SJCRH30 (cell line): ENCODE measurements at places on chromosomes 5 and 9. TPM values are rescaled to one million over a fixed set of nuclear protein-coding genes. Genes with fewer than 3 reads are reported as not detected.

GRCh38 chr9:6426117-6426516 lies 13.1 kb downstream of the UHRF2 start:
- DNase-seq: peak; percentile 17

DNA sequence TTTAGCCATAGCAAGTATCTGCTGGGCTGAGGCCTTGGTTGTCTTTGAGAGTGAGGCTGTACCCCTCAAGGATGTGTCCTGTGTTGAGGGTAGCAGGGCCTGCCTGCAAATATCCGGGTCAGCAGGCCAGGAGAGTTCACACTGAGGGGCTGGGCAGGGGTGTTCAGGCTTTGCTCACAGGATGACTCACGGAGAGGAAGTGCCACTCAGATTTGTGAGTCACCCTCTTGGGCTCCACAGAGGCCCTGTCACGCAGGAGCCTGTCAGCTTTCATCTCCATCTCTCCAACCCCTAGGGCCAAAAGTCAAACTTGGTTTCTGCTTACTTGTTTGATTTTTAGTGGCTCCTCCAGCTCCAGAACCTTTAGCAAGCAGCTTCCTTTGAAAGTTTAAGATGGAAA lies 211.5 kb downstream of the SEC61B start:
- peak; percentile 51 for DNase-seq

- no peak for DNase-seq
Measured at GRCh38 chr9:1051210-1051583, 1.0 kb downstream of the DMRT2 start.

The FCN1 gene
- total RNA-seq: not detected in 2 replicates

The C9orf43 gene
- 0.69 and 0.96 TPM in 2 replicates for total RNA-seq

DNA sequence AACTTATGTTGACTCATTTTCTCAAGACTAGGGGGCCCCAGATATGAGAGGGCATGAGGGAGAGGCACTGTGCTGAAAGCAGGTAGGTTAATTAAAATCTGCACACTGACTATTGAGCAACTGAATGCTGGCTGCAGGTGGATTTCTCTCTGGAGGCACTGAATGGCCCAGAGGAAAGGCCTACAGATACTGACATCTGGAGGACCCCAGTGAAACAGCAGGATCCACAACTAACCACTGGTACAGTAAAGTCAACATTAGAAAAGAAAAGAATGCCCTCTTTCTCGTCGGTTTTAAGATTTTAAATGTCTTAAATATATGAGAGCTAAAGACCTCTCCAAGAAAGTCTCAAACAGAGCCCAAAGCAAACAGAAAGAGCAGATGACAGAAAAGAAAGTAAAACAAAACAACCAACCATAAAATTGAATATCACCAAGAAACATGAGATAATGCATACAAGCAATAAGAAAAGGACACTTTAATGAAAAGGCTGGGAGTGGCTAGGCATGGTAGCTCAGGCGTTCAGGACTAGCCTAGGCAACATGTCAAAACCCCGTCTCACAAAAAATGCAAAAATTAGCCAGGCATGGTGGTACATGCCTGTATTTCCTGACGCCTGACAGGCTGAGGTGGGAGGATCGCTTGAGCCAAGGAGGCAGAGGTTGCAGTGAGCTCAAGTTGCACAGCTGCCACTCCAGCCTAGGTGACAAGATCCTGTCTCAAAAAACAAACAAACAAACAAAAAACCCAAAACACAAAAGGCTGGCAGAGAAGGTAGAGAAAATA lies 43.3 kb downstream of the PUM3 start:
- no peak for DNase-seq

DNA sequence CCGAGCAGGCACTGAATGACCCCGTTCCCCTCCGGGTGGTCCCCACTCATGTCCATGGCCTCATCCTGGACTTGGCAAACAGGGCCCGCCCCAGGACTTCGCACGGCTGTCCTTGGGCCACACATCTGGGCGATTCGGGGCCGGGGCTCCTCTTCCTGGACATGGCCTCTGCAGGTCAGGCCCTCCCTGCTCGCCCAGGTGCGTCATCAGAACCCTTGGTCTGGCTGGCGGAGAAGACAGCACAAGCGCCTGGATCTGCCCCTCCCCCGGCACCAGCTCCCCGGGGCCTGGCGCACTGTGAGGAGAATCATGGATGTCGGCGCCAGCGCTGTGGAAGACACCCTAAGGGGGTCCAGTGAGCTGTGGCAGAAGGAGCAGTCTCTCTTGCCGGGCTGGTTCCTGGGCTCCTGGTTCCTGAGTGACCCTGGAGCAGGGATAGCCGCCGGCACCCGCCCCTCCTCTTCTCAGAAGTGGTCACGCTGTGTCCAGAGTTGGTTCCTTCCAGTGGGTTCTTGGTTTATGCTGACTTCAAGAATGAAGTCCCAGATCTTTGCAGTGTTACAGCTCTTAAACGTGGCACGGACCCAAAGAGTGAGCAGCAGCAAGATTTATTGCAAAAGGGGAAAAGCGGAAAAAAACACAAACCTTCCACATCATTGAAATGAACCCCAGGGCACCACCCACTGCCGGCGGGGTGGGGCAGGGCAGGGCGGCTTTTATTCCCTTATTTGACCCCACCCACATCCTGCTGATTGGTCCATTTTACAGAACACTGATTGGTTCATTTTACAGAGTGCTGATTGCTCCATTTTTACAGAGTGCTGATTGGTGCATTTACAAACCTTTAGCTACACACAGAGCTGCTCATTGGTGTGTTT lies 25.9 kb upstream of the SLC12A7 start:
- no peak for DNase-seq

DNA sequence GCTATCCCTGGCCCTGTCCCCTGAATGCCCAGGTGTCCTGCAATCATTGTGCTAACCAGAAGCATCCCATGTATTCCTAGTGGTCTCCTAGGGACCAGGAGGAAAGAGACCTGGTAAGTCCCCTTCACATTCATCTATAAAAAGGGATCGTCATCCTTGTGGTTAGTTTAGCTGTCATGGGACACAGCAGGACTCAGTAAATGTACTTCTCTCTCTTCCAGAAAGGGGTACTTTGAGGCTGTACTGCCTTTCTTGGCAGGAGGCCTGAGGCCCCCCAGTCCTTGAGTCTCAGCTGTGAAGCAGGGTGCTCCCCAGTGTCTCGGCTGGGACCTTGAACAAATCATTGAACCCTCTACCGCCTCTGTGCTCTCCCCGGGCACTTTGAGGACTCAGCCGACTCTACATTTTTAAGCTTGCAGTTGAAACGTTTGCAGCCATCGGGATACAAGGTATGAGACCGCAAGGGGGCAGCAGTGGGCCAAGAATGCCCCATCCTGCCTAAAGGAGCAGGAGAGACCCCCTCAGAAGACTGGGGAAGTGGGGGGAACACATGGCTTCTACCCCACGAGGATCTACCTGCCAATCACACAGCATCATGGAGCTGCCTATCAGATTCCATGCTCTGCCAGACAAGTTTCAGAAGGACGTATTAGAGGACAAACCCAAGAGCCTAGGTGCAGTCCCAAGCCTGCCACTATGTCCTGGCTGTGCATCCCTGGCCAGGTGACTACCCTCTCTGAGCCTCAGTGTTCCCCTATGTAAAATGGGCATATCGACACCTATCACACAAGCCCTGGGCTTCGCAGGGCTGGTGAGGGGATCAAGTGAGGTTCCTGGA lies 2.4 kb upstream of the PHYKPL start:
- peak; percentile 88 for DNase-seq

The ECM2 gene
- not detected in 2 replicates for total RNA-seq

- peak; percentile 94 for DNase-seq
Measured at GRCh38 chr5:107571621-107572536, 98.9 kb downstream of the EFNA5 start.

GRCh38 chr9:70120834-70121510 lies 77.3 kb downstream of the MAMDC2 start:
- DNase-seq: peak; percentile 25

The ERP44 gene
- 30.3 and 31.1 TPM in 2 replicates for total RNA-seq

DNA sequence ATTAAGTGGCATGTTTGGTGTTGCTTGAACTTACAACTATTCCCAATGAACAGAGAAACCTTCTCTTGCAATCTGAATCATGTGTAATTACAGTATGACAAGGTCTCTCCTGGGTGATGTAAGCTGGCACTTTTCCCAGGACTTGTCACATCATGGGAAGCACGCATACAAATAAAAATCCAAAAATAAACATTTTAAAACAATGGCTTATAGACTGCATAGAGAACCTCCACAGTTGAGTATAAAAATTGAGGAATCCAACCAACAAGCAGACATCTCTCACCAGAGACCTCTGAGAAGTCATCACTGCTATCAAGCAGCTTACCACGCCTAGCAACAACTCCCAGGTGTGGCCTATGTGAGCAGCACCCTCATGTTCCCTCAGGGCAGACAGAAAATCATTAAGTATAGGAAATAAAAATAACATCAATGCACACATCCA lies 3.9 kb downstream of the MLLT3 start:
- no peak for DNase-seq

GRCh38 chr9:37259951-37260350 lies 139.6 kb downstream of the ZCCHC7 start:
- DNase-seq: no peak

DNA sequence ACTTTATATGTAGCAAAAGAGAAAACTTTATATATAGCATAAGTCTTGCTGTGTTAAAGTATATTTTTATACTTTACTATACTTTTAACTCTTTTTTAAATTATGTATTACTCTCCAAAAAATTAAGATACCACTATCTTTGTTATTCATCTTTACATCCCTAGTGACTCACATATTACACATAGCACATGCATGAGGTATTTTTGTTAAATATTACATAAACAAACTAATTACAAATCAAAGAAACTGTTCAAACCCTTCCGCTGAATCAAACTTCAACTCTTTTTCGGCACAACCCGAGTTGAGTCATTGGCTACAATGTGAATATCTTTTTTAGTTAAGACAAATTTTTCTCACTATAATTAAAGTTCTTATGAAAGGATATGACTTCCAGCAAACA lies 32.1 kb downstream of the NADK2 start:
- no peak for DNase-seq

The FOXD4 gene
- 1.4 TPM in 2 replicates for total RNA-seq

DNA sequence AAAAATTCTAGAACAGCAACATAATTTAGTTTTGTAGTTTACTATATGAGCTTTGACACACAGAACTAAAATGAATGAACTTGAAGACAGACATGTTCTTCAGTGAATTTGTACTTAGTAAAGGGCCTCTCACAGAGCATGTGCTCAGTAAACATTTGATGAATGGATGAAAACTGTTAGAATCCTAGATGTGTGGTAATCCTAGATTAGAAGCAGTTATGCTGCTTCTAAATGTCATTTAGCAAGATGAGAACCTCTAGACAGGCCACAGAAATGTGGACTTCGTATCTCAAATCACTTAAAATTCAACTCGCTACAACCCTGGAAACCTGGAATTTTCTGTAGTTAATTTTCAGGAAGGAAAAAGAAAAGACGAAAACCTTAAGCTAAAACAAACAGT lies 8.5 kb downstream of the GOLPH3 start:
- DNase-seq: no peak

- no peak for DNase-seq
Measured at GRCh38 chr9:89455356-89455824, 42.5 kb downstream of the SEMA4D start.

- no peak for DNase-seq
Measured at GRCh38 chr9:86792136-86792535, 155.2 kb downstream of the GAS1 start.

The BAAT gene
- total RNA-seq: 0.10 TPM in 2 replicates

- no peak for DNase-seq
Measured at GRCh38 chr9:7117676-7118561, 360.1 kb downstream of the KDM4C start.

The SMAD5 gene
- 63.4 and 79.5 TPM in 2 replicates for total RNA-seq

DNA sequence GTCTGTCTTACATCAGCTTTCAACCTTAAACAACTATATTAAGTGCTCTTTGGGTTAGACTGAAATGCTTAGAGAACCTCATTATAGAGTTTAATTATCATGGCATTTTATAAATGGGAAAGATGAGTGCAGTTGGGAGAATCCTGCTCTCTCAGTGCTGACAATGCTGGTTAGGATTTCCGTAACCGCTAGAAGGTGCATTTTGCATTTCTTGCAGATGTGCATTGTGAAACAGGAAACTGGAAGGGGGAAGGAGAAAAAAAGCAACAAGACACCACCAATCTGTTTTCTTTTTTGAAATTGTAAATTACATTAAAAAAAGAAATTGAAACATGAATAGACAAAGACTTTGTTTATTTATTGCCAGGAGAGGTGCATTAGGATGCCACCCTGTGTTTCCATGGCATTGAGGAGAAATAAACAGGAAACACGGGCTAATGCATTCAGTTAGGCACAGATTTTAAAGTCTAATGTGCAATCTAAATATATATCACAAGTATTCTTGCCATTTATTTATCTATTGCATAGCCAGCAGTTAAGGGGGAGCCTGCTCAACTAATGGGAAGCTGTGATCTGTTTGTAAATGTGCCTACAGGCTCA lies 478.9 kb downstream of the PSAT1 start:
- DNase-seq: no peak

The PGGT1B gene
- total RNA-seq: 20.1 and 22.3 TPM in 2 replicates

GRCh38 chr5:50947906-50948683 lies 281.7 kb downstream of the PARP8 start:
- no peak for DNase-seq

- no peak for DNase-seq
Measured at GRCh38 chr5:113170707-113171106, 194.1 kb downstream of the DCP2 start.

The RNF183 gene
- 0.05 TPM in 1 of 2 replicates, not detected in the other for total RNA-seq

GRCh38 chr9:36941441-36941840 lies 92.6 kb downstream of the PAX5 start:
- DNase-seq: no peak

DNA sequence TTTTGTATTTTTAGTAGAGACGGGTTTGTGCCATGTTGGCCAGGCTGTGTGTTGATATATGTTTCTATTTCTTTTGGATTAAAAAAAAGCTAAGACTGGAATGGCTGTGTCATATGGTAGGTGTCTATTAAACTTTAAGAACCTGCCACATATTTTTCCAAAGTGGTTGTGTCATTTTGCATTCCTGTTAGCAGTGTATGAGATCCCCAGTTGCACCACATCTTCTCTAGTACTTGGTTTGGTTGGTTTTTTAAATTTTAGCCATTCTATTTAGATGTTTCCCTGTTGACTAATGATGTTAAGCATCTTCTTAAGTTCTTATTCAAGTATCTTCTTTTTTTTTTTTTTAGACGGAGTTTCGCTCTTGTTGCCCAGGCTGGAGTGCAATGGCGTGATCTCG lies 36.2 kb upstream of the MEGF9 start:
- DNase-seq: no peak

- no peak for DNase-seq
Measured at GRCh38 chr9:95807326-95807947, 68.1 kb upstream of the ERCC6L2 start.
